ENCODE measurements at places on chromosomes 1 and 21.

DNA sequence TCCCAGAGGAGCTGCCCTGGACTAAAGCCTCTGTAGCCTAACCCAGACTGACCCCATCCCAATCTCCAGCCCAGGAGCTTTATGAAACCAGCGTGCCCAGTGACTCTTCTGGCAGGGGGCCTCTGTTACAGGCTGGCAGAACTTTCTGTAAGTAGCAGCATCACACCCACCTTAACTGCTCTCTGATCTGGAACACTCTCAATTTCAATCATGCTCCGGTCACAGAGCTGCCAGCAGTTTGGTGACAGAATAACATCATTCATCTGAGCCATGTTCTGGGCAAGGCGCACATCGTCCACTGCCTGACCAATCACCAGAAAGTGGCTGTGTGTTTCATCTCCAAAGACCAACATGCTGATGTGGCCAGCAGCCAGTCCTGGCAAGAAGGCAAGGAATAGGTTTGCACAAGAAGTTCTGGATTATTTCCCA, 14.7 kb downstream of the ADCY10 start:
- DNase-seq: peak; percentile 29

DNA sequence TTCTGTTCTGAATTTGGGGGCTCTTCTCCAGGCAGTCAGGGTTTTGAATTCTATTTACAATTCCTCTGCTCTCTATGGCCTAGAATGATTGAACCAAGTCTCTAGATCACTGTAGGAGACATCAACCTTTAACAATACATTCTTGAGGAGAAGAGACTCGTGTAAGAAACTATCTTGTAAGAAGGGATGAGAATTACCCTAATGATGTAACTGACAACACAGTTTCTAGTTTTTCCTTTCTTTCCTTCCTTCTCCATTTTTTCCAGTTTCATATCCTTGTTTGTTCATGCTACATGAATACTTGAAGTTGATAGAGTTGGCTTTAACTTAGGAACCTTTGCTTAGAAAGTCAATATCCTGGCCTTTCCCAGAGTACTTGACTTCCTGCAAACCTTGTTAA, 1.3 kb upstream of the ATP1A1 start:
- DNase-seq: no peak

GRCh38 chr1:52706941-52707926, 9.1 kb upstream of the COA7 start:
- DNase-seq: no peak

DNA sequence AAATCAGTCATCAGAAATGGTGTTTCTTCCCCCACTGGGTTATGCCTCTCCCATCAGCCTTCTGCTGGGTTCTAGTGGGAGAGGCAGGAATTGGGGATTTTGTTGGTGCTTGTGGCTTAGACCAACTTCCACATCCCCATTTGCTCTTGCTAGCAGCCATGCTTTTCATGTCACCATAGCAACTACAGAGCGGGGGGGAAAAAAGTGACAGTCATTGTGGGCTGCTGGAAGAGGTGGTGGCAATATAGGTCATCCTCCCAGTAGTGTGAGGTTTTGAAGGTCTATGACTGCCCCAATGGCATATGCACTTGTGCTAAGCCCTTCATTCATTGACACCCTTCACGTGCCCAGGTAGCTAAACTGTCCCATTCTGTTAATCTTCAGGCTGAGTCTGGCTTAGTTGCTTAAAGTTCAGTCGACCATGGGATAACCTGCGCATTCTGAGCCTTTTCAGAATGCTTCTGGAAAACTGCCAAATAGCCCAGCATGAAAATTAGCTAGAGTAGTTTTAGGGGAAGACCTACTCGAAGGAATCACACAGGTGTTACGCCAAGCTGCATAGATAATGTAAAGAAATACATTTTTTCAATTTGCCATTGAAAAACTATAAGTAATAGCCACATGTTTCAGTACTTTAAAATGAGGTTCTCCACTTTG, 53.7 kb upstream of the ZNF326 start:
- no peak for DNase-seq

- DNase-seq: no peak
Measured at GRCh38 chr21:28938726-28939125, 54.0 kb downstream of the LTN1 start.

DNA sequence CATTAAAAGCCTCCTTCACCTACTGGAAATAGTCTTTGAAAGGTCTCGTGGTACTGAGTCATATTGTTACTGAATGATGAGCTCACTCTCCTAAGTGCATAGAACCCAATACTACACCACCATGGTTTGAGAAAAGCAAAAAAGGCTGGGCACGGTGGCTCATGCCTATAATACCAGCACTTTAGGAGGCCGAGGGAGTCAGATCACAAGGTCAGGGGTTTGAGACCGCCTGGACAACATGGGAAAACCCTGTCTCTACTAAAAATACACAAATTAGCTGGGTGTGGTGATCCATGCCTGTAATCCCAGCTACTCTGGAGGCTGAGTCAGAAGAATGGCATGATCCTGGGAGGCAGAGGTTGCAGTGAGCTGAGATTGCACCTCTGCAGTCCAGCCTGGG, 3.3 kb upstream of the HNRNPCL1 start:
- no peak for DNase-seq

- DNase-seq: no peak
Measured at GRCh38 chr1:51301152-51301843, 29.1 kb downstream of the TTC39A start.

GRCh38 chr1:6269720-6270400, 9.0 kb upstream of the GPR153 start:
- no peak for DNase-seq

- no peak for DNase-seq
Measured at GRCh38 chr1:30962609-30963508, 54.3 kb upstream of the SDC3 start.

GRCh38 chr1:154998201-154998780, 4.3 kb upstream of the ZBTB7B start:
- no peak for DNase-seq

- peak; percentile 48 for DNase-seq
Measured at GRCh38 chr1:52368383-52369172, 2.6 kb upstream of the CC2D1B start.

GRCh38 chr1:226406401-226406881, 1.5 kb downstream of the PARP1 start:
- peak; percentile 56 for DNase-seq

GRCh38 chr1:53092659-53093450, 30.8 kb downstream of the PODN start:
- DNase-seq: no peak

DNA sequence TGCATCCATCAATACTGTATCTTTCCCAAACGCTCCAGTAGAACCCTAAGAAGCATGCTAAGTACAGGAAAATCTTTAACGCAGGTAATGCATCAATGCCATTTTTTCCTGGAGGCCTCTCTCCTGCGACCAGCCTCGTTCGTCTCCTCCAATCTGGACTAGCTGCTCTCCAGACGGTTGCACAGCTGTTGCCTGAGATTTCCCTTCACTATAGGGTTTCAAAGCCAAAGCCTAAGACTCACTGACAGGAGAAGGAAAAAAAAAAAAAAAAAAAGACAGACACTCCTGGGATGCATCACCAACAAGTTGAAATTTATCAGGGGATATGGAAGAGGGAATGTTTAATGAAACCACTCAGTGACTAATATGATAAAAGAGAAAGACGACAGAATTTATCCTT, 93.0 kb downstream of the APP start:
- DNase-seq: peak; percentile 75

DNA sequence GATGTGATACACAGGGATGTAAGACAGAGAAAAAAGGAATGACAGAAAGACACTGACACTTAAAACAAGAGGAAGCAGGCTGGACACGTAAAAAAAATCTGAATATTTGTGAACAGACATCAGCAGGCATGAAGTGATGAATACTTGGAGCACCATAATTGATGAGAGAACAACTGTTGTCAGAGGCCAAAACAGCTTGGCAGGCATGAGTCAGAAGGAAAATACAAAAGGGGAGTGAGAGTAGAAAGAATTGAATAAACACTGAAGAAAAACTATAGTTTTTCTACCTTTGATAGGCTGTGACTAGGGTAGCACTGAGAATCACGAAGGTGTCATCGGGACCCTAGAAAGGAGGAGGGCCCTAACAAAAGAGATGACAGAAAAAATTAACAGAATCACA, 21.6 kb upstream of the GUCA2A start:
- peak; percentile 42 for DNase-seq

- no peak for DNase-seq
Measured at GRCh38 chr1:8213676-8214075, 104.2 kb upstream of the SLC45A1 start.

DNA sequence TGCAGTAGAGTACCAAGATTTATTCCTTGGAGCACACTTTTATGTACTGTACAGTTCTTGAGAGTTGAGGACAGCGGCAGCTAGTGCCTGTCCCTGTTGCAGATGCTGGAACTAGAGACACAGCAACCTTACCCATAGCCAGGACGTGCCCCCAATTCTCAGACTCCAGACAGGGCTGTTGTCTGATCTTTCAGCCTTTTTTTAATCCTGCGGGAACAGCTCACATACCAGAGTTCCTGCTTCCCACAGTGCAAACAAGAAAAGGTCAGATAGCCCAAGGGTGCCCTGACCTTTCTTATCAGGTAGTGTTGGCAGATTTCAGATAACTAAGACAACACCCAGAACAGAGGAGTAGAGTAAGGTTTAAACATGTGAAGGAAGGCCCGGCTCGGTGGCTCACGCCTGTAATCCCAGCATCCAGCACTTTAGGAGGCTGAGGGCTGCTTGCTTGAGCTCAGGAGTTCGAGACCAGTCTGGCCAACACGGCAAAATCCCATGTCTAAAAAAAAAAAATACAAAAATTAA, 78.5 kb downstream of the DOP1B start:
- peak; percentile 56 for DNase-seq

GRCh38 chr1:29801561-29801973, 565.2 kb downstream of the PTPRU start:
- no peak for DNase-seq

DNA sequence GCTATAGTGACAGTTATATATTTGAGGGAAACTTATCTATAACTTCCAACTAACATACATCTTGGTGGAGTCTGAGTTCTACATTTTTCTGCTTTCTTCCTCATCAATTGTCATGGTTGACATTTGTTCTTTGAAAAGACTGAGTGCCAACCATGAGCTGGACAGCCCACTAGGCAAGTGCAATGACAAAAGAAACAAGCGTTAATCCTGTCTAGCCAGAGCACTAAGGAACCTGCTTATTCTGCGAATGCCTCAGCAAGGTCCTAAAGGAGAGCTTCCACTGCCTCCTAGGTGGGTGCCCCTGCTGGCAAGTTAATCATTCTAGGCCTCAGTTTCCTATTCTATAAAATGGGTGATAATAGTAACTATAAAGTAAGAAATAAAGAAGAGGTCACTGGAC, 44.8 kb downstream of the IRF2BP2 start:
- DNase-seq: no peak

- no peak for DNase-seq
Measured at GRCh38 chr1:166950156-166950555, 25.2 kb downstream of the ILDR2 start.

- peak; percentile 51 for DNase-seq
Measured at GRCh38 chr21:44485254-44485793, 30.0 kb downstream of the LRRC3 start.

GRCh38 chr1:60280819-60281218, 207.2 kb upstream of the C1orf87 start:
- no peak for DNase-seq

GRCh38 chr1:118563981-118564951, 379.2 kb upstream of the SPAG17 start:
- DNase-seq: no peak

DNA sequence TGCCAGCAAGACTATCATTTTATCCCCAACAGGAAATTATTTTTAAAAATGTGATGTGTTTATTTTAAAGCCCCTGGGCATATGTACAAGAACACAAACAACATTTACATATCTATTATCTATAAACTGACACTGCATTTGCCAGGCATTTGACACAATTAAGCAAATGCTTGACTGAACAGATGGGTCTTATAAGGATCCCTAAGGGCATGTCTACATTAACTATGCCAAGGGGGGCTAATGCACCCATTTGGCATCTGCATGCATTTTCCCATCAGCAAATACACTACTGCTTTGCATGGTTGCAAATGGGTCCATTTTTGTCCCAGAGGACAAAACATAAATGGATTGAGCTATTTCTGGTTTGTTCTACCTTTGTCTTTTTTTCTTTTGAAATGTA, 884.8 kb upstream of the B3GALT2 start:
- no peak for DNase-seq

- peak; percentile 72 for DNase-seq
Measured at GRCh38 chr21:45818276-45818903, 163.2 kb upstream of the COL6A1 start.

DNA sequence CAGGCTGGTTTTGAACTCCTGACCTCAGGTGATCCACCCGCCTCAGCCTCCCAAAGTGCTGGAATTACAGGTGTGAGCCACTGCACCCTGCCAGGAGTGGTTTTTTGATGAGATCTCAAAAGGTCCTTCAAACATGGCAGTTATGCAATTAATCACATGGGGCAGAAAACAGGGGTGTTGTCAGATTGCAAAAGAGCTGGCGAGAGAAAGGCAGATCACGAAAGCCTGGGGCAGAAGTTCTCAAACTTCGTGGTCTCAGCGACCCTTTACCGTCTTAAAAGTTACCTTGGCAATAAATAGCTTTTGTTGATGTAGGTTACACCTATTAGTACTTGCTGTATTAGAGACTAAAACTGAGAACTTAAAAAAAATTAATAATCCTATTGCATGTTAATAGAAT, 16.1 kb downstream of the CNR2 start:
- DNase-seq: no peak

DNA sequence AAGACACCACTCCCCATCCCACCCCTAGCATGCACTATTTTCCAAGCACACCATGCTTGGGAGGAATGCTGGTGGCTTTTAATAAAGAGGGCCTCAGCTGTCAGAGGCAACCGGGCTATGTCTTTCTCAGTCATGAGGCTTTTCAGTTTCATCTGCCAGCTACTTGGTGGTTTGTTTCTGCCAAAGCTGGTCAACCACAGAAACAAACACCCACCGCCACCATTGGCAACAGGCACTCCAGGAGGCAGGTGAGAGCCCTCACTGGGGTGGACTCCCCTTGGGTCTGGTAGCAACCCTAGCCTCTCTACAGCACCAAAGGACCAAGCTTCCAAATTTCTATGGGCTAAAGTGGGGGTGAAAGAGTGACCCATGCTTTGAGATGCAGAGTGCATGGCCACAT, 54.3 kb upstream of the CD1D start:
- no peak for DNase-seq

DNA sequence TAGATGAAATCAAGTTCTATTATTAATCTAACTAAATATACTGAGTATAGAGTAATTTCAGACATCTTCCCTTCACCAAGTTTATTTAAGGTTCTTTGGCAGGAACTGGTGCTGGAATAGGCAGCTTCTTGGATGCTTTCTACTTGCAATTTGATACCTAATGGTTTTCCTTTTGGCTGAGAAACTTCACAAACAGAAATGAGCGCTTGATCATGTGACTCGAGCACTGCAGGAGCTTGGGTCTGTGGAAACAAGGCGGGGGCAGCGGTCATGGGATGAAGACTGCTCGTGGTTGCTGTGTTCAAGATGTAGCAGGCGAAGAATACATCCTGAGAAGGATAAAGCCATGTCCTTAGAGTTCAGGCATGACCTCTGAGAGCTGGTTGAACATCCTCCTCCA, 136.8 kb downstream of the PTPRC start:
- DNase-seq: peak; percentile 56
